ENCODE measurements at places on chromosomes 7 and 10.

DNA sequence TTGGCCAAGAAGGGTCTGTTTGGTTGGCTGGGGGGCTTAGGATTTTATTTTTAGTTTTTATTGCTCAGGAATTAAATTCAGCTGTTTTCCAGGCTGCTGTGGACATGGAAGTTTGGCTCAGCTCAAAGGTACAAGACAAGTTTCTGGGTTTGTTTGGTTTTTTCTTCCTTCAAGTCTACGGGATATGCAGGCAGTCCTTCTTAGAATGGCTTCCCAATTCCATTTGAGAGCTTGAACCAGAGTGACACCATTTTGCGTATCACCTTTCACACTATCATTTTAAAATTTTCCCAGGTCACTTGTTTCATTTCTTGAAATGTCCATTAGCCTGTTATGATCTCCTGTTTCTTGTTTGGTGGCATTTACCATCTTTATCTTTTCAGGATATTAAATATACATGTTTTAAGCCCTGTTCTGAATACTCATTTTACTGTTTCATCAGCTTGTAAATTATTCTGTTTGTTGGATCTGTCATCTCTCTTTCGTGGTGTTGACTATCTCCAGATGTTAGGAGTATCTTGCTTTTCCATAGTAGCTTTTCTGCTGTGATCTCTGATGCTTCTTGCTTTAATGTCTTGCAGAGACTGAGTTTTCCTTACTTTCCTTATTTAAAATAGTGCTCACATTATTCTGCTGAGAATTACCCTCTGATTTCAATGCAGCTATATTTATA is 9.4 kb upstream of the TMEM168 start:
- no peak for DNase-seq

GRCh38 chr7:82700741-82701140 is 257.2 kb upstream of the CACNA2D1 start:
- no peak for DNase-seq

- DNase-seq, result no peak
Measured at GRCh38 chr10:128995676-128996075, 471.4 kb upstream of the MGMT start.

DNA sequence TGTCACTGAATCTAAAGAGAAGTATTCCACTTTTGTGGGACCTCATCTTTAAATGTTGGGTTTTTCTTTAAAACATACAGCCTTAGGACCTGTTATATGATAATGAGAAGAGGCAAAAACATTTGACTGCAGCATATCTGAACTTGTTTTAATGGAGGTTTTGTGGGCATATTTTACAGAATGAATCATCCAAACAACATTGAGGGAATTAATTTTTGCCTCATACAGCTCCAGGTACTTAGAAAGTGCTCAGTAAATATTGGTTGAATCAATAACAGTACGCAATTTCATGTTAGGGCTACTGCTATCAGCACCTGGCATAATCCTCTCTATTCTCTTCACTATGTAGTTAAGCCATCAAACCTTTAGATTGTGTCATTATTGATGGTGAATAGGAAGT is 115.9 kb downstream of the MALRD1 start:
- no peak for DNase-seq

DNA sequence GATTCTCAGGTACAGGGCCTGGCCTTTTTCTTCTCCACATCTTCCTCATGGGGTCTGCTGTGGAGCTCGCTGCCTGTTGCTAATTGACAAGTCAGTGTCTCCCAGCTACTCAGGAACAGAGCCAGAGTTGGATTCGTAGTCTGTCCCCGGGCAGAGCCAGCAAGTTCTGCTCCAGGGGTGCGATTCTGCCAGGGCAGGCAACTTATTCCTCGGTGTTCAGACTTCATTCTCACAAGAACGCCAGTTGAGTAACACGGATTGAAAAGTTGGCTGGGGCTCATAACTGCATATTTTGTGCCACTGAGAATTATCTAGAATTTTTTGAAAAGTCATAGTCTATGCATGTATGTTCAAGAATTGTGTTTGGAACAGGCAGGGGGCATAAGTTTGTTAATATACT is 336.7 kb upstream of the NPVF start:
- DNase-seq, result no peak

GRCh38 chr10:45470098-45471012 is 96.3 kb downstream of the ALOX5 start:
- peak; percentile 42 for DNase-seq

All from stimulated activated CD8-positive, alpha-beta memory T cell treated with anti-CD3 and anti-CD28 coated beads, Interleukin-4, amount 100 ng/mL, for 48 hours (primary cell).